ENCODE measurements at places on chromosomes 12 and 14.

DNA sequence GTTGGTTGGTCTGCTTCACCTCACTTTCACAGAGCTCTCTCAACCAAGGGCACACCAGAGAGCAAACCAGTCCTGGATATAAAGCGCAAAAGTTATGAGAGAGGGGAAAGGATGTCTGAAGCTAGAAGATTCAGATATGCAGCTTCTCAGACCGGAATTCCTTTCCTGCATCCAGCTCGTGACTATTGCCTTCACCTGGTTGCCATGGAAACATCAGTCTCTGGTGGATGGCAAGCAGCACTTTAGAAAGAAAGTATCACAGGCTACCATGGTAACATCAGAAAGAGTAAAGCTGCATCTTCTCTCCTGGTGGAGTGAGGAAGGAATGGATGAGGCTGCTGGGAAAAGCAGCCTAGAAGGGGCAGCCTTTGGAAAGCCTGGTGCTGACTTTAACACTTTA, 13.7 kb downstream of the REM2 start:
- DNase-seq = no peak

DNA sequence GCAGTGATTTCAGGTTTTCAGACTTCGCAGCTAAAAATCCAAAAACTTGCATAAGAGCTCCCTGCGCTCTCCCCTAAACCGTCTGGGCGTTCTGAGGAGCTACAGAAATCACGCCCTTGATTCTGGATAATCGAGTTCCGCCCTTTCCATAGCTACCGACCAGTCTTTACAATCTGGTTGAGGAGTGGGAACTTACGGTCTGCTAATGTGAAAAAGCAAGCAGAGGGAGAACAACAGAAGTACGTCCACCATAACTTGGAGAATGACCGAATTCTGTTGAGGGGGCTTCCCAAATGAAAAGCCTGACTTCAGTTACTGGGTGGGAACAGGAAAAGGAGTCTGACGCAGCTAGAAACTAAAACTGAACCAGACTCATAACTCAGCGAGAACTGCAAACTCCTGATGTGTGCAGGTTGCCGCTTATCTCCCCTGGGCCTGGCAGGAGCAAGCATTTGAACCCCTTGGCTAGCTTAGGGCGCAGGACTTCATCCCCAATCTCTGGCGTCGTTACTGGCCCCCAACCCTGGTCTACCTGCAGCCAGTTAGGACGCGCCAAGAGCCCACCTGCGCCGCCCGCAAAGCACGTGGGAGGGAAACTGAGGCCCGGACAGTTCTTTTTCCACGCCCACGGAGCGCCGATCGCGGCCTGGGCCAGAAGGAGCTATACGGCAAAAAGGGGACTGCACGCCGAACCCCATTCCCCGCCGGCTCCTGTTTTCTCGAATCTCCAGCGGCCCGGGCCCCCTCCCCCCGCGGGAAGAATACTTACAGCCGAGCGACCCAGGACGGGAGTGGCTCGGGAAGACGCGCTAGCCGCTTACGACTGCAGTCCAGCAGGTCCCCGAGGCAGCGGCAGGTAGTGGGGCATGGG, 838 bp downstream of the LRIG3 start:
- DNase-seq = peak; percentile 32

DNA sequence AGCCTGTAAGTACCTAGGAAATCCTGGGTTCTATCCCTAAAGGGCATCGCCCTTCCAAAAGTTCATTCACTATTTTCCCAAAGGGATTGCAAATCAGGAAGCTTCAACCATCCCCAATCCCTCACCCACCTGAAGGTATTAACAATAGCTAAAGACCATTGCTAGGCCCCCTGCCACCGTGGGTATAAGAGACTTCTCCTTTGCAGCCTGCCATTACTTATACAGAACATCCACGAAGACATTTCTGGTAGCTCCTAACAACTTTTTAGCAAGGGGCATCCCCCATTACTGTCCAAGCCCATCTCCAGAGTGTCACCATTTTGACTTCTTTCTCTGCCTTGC, 384 bp upstream of the SMUG1 start:
- no peak for DNase-seq

GRCh38 chr14:48936362-48936761, 649.8 kb downstream of the RPS29 start:
- DNase-seq = peak; percentile 68

DNA sequence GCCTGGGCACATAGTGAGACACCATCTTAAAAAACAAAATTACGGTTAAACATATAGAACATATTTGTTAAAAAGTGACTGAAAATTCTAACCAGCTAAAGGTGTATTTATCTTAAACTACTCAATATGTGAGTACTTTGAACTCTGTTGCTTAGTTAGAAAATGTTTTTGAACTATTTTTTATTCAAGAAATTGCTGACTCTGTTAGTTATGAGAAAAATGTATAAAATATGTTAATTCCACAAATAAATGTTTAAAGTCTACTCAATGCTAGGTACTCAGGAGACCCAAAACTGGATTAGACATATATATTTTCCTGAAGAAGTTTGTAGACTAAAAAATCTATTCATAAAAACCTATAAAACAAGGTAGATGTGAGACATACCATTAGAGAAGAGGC, 23.0 kb upstream of the GPR33 start:
- no peak for DNase-seq

GRCh38 chr14:22233377-22233776, 355.6 kb downstream of the DAD1 start:
- no peak for DNase-seq

DNA sequence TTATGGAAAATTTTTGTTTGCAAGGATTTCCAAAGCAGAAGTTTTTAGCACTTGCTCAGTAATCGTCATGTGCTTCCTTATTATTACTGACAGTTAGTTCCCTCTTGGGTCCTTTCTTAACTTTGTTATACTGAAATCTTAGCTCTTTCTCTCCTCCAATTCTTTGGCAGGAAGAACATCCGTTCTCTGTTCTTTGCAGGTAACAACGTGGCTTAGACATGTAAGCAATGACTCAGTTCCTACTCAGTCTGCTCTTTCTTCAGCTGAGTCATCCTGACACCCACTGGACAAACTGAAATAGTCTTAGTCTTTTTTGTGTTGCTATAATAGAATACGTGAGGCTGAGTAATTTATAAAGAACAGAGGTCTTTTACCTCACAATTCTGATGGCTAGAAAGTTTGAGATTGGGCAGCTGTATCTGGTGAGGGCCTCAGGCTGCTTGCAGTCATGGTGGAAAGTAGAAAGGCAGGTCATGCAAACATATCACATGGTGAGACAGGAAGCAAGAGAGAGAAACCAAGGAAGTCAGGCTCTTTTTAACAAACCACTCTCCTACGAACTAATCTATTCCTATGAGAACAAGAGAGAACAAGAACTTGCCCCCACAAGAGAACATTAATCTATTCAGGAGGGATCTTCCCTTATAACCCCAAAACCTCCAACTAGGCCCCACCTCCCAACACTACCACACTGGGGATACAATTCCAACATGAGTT, 49.2 kb downstream of the TESPA1 start:
- DNase-seq = peak; percentile 48

DNA sequence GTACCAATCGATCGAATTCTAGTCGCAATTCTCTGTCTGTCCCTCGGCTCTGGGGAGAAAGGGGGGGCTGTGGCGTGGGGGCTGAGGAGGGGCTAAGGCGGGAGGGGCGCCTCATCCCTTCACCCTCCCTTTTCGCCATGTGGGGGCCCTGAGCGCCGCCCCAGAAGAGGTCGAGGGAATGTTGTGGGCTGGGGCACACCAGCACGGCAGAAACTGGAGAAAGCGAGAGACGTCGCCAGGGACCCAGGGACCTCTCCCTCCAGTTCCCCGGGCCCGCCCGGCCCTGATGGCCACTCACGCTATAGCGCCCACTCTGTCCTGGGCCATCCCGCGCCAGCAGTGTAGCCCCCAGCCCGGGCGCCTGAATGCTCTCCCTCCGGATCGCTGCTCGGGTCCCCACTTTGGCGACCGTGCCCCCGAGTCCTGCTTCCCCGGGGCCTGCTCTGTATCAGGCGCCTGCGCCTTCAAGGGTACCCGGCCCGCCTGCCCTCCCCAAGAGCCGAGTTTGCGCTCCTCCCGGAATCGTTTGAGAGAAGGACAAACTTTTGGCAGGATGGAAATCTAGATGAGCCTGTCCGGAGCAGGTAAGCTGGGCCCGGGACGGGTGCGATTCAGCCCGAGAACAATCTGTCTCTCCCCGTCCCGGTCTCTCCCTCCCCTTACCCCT, 62.6 kb downstream of the SMUG1 start:
- peak; percentile 73 for DNase-seq

GRCh38 chr14:57822081-57822480, 43.8 kb downstream of the SLC35F4 start:
- DNase-seq = no peak

DNA sequence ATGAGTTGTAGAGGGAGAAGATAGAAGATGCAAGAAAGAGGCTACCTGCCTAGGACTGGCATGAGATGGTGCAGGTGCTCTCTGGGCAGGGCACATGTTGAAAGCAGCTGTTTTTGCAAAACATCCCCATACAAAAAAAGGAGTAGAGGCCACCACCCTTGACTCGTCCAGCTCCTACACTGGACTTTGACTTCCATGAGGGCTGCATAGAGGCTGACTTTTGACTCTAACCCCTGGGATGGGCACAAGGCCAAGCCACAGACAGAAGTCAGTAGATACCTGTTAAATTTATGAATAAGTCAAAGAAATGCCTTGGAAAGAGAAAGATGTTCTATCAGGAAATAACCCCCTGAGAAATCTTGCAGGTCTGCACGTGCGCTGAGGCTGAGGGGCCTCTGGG, 1139.1 kb upstream of the TMEM132C start:
- no peak for DNase-seq

- DNase-seq = no peak
These were observed 6.8 kb upstream of the HNF1A start for GRCh38 chr12:120971299-120972180.

GRCh38 chr14:72186523-72186922, 254.3 kb downstream of the RGS6 start:
- DNase-seq = no peak

DNA sequence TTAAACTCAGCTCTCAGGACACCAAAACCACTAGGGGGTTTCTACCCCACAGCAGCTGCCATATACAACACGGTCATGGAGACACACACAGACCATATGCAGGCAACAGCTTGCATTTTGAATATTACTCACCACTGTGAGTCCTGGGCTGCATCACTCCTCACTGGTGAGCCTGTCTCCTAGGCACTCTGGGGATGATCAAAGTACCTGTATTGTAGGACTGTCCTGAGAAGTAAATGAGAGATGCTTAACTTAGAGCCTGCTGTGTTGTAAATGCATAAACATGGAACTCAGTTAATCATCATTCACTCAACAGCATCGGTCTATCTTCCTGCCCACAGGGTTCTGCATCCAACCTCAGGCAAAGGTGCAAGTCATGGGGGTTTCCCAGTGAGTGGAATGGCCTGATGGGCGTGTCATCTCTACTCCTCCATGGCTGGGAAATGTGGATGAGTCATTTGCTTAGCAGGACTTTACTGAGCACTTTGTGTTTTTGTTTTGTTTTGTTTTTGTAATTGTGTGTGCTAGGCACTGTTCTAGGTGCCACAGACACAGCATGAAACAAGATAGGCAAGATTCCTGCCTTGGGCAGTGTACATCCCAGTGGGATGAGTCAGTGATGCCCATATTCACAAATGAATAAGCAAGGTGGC, 1141.2 kb upstream of the TMEM132C start:
- DNase-seq = peak; percentile 88

GRCh38 chr12:108666401-108666881, 32.7 kb upstream of the SELPLG start:
- peak; percentile 66 for DNase-seq

- no peak for DNase-seq
These were observed 824 bp downstream of the OAS1 start for GRCh38 chr12:112907415-112908157.

- no peak for DNase-seq
These were observed 5.9 kb downstream of the SERPINA6 start for GRCh38 chr14:94317259-94317658.

DNA sequence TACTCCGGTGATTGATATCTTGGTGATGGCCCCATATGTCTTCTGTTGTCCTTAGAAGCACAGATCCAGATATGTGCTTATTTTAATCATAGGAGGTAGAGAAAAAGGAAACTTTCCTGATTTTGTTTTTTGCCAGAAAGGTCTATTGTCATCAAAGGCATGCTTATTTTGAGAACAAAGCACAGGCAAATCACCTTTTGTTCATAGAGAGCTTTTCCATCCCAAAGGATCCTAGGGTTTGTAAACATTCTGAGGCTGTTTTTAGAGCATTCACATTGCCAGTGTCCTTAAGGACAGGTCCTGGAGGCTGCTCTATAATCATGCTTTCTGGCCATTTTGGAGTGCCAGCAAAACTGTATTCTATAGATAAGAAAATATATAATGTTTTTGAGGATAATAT, 148.5 kb upstream of the SEL1L start:
- DNase-seq = no peak

- DNase-seq = no peak
These were observed 1.6 kb downstream of the OAS3 start for GRCh38 chr12:112939761-112940381.

All from MG63 (cell line).